Occipital lobe (tissue), 3 donors: ENCODE measurements at places on chromosomes 7 and 10. TPM values are rescaled to one million over a fixed set of nuclear protein-coding genes. Genes with fewer than 3 reads are reported as not detected.

DNA sequence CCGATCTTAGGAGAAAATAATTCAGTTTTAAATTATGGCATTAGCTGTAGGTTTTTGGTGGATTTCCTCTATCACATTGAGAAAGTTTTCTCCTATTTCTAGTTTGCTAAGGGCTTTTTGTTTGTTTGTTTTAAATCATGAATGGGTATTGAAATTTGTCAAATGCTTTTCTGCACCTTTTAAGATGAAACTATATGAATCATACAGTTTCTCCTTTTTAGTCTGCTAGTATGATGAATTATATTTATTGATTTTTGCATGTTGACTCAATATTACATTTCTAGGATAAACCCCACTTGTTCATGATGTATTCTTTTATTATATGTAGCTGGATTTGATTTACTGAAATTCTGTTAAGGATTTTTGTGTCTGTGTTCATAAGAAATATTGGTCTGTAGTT, 70.3 kb upstream of the PIP4K2A start:
- DNase-seq, result no peak

DNA sequence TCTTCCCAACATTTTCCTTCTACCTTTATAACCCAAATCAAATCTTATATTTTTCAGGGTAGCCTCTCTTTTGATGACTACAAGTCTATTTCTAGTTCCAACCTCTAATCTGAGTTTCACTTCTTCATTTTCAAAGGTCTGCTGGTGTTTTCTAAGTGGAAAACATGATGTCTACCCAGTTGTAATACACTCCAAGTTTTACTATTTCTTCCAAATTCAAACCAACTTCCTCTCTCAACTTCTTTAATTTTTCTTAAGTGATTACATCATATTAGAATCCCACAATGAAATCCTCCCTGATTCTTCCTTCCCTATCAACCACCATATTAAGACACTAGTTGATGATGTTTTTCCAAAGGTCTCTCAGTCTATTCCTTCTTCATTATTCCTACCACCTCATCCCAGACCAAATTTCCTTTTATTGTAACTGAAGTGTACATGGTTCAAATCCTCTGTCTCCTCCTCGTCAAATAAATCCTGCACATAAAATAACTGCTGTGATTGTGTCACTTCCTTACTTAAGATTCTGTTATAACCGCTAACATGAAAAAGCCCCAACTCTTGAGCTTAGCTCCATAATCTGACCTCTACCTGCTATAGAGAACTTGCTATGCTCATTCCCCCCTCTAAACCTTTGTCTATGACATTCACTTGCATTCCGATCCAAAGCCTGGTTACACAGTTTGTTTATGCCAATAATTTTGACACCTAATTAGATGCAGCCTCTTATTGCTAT, 12.7 kb downstream of the TAS2R38 start:
- no peak for DNase-seq

DNA sequence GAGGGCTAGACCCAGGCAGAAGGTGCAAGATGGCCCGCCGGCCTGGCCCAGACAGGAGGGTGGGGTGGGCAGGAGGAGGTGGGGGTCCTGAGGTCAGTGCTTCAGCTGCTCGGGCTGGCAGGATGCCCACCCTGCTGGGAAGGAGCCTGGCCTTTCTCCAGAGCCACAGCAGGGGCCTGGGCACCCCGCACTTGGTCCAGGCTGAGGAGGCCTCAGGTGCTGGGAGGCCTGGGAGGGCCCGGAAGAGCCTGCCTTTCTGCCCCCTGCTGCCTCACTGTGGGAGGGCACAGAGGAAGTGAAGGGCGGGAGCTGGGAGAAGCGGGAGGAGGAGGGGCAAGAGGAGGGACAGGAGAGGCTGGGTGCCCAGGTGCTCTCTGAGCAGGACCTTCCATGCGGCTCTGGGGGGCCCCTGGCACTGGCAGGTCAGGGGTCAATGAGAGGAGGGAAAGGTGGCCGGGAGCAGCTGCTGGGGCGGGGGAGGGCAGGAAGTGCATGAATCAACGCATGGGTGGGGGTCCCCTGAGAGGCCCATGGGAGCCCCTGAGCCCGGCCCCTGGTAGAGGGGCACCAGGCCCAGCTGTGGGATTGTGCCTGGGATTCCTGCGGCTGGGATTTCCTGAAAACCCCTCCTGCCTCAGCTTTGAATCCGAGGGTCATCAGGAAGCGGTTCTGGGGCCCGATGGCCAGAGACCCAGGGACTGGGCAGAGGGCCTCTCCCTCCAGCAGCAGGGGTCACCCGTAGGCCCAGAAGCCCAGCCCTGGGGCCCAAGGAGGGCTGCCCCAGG, 49.9 kb downstream of the PWWP2B start:
- DNase-seq, result no peak

The SAP25 gene
- not detected for total RNA-seq

GRCh38 chr10:104480797-104481196, 127.2 kb downstream of the CFAP58 start:
- no peak for DNase-seq

DNA sequence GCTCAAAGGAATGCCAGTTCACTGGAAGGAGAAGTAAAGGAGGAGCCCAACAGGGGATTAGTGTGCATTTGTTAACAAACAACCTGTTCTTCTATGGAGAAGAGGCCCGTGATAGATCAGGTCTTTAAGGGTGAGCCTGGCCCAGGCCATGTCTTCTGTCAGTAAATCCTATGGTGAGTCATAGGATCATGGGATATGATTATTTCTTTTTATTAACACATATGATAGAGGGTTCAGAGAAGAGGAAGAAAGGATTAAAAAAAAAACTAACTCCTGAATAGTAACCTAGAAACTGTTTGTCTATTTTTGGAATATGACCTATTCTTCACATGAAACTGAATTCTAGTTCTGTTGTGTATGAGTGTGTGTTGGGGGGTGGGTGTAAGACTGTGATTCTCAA, 70.4 kb downstream of the GPR158 start:
- no peak for DNase-seq

DNA sequence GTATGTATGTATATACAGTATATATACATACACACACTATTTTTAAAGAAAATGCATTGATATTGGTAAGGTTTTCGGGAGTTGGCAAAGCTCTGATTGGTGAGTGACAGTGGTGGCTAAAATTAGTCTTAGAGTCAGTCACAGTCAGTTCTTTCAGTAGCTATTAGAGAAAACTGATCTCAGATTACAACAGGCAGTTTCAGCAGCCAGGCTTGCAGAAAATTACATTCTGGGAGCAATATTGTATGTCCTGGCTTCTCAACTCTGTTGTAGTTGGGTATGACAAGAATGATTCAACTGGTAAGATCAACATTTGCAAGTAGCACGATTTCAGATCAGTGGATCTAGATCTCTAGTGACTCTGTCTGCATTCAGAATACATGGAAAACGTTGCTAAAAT, 897.9 kb upstream of the AUTS2 start:
- DNase-seq, result no peak

The RPEL1 gene
- 0.16 TPM for total RNA-seq

DNA sequence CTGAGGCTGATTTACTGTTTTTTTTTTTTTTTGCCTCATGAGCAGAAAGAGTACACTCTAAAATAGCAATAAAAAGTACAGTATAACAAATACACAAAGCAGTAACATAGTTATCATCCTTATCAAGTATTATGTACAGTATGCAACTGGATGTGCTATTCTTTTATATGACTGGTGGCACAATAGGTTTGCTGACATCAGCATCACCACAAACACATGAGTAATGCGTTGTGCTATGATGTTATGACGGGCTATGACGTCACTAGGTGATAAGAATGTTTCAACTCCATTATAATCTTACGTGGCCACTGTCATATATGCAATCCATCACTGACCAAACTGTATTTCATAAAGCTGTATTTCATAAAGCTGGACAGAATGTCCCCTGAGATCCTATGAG, 189.2 kb upstream of the GLI3 start:
- no peak for DNase-seq
